RCC 7860 (cell line): ENCODE measurements at places on chromosomes 1 and 21.

GRCh38 chr1:29282135-29282923 lies 46.0 kb downstream of the PTPRU start:
- no peak for DNase-seq

DNA sequence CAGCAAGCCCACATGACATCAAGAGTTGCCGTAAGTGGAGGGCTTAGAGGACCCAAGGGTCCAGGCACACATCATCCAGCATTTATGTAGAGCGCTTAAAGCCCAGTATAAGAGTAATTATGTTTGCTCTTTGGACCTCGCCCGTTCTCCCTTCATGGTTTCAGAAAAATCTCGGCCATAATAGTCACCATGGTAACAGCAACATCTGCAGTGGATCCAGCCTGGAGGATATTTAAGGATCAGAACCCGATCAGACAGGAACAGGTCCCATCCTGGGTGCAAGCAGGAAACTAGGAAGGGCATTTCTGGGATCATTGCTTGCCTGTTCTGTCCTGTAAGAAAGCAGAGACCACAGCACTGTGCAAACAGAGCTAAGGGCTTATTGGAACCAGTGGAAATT lies 89.9 kb upstream of the KAZN start:
- no peak for DNase-seq

- no peak for DNase-seq
Observed at GRCh38 chr1:244651956-244652622, 837 bp upstream of the DESI2 start.

- DNase-seq = no peak
Observed at GRCh38 chr1:15692121-15692682, 8.1 kb downstream of the PLEKHM2 start.

- DNase-seq = no peak
Observed at GRCh38 chr1:236742421-236743160, 52.5 kb upstream of the MTR start.

- no peak for DNase-seq
Observed at GRCh38 chr1:15540186-15540585, 13.5 kb downstream of the DNAJC16 start.

- DNase-seq = no peak
Observed at GRCh38 chr1:4344065-4344732, 310.2 kb upstream of the AJAP1 start.

DNA sequence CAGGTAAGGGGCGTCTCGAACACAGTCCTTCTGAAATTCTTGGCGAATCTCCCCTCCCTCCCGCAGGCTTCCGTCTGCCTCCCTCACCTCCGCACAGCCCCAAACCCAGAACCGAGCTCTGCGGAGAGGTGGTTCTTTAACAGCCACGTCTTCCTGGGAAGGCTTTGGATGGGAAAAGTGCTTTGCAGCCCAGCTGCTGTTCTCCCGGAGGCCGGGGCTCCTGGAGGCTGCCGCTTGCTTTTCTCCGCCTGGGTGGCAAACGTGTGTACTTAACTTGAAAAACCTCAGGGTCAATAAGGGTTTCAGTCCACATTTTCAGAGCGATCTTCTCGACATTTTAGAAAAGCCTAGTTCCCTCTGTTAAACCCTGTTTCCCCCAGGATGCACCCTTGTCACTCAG lies 109.3 kb downstream of the PRDM16 start:
- DNase-seq = no peak

DNA sequence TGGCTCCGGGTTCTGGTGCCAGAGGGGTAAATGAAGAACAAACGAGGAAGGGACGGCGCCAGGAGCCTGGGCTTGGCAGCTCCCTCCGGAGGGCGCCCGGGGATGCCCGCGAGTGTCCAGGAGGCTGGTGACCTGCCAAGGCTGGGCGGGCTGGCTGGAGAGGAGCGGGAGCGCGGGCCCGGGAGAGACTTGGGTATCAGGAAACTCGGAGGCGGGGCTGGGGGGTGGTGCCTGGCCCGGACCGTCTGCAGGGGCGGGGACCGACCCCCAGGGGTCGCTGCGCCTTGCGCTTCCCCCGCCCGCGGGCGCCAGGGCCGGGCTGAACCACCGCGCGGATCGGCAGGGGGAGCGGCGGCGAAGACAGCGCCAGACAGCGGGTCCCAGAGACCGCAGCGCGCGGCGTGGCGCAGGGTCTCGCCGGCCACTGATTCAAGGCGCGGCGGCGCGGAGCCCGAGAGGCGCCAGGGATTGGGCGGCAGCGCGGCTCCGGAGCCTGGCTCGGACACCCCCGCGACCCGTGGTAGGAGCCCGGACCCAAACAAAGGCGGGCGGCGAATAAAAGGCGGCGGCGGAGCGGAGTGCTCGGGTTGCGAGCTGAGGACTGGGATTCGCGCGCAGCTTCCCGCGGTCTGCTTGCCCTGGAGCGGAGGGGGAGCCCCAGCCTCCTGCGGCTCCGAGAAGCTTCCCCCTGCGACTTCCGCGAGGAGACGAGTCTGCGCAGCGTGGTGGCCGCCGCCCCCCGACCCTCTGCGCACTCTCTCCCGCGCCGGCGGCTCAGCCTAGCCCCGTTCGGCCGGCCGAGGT lies at the start of gene DISP3:
Gene DISP3 (plus strand): TSS at position 585 of the 804 bp plus-strand sequence. CDS start 21,838 bp downstream, outside the sequence.
- peak; percentile 53 for DNase-seq

DNA sequence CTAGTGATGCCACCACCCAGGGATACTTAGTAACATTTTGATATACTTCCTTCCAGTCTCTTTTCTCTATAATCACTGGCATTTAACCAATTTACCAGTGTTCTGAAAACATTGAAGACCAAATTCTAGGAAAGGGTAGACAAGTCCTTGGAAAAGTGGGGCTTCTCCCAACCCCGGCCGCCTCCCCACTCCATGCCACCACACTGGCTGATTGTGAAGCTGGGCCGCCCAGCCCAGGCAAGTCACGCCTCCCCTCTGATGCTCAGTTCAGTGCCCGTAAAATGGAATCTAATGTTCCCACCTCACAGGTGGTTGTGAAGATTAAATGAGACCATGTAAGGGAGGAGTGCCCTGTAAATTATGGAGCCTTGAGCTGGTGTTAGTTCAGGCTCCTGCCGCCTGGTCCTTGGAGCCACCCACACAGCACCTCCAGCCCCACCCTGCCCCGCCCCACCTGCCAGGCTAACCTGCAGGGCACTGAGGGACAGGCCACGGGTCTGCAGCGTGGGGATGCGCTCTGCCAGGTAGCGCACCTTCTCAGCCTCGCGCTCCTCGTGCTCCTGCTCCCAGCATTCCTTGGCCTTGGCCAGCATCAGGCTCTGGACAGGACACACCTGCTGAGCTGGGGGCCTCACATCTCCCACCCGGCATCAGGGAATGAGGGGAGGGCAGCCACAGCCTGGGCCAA lies 7.3 kb downstream of the TNNI1 start:
- no peak for DNase-seq

DNA sequence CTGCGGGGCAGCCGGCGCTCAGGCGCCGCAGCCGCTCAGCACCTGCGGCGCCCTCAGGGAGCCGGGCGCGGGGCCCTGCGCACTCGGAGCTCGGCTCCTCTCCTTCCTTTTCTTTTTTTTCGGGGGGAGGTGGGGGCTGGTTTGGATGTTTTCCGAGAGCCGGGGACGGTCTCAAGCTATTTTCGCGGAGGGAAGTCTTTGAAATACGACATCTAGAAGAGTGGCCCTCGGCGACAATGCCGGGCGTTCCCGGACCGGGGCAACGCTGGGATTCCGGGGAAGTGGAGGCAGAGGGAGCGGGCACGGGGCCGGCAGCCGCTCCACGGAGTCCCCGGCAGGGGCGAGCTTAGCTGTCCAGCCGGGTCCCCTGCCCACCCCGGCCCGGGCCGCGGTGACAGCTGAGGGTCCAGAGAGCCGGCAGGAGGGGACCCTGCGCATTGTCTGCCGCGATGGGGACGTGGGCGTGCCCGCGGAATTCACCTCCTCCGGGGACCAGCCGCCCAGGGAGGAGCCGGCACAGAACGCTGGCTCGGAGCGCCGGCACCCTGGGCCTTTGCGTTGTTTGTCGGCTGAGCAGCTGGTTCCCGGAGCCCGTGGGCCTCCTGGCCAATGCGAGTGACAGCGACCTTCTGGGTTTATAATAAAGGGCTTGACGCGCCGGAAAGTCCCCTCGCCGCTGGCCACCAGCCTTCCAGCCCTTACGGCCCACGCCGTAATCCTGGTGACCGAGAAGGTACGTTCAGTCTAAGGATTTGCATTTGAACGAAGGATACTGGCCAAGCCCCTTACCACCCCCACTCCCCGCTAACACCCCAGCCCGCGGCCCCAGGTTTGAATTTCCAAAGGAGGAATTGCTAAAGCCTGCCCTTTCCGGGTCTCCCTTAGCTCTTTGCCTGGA lies 582 bp downstream of the SLC37A1 start:
- peak; percentile 10 for DNase-seq
